ENCODE measurements at places on chromosomes 7 and 10. TPM values are rescaled to one million over a fixed set of nuclear protein-coding genes. Genes with fewer than 3 reads are reported as not detected.
A peak's percentile ranks its signal among the peaks of the same experiment; 100 is the strongest.

GRCh38 chr10:5147255-5147980 lies 37.5 kb downstream of the AKR1C8 start:
- no peaks in the 10 kb centered on the region for H3K36me3 ChIP-seq
- no peaks in the 10 kb centered on the region for H3K4me1 ChIP-seq
- DNase-seq: no peak
- H3K4me3 ChIP-seq: no peak overlapping the region
- H3K27me3 ChIP-seq: no peaks in the 10 kb centered on the region

DNA sequence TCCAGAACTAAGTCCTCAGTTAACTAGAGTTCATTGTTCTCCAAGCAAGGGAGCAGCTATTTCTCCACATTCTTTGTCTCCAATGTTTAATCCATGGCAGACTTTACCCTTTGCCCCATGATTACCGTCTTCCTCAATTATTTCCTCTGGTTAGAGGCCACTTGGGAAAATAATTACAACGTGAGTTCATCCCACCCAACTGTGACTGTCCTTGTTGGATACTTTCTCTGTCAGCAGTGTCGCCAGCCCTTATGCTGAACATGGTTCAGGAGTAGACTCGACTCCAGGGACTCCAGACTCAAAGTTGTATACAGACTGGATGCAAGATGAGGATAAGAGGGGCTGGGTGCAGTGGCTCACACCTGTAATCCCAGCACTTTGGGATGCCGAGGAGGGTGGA lies 17.1 kb upstream of the SEPHS1 start:
- no peak overlapping the region for H3K27ac ChIP-seq
- DNase-seq: no peak
- no peaks in the 10 kb centered on the region for H3K4me1 ChIP-seq
- no peaks in the 10 kb centered on the region for H3K27me3 ChIP-seq

GRCh38 chr10:25393621-25394020 lies 218.8 kb downstream of the GPR158 start:
- no peak overlapping the region for H3K4me3 ChIP-seq
- no peak overlapping the region for H3K27ac ChIP-seq
- no peak for DNase-seq
- no peaks in the 10 kb centered on the region for H3K36me3 ChIP-seq
- H3K4me1 ChIP-seq: no peaks in the 10 kb centered on the region

DNA sequence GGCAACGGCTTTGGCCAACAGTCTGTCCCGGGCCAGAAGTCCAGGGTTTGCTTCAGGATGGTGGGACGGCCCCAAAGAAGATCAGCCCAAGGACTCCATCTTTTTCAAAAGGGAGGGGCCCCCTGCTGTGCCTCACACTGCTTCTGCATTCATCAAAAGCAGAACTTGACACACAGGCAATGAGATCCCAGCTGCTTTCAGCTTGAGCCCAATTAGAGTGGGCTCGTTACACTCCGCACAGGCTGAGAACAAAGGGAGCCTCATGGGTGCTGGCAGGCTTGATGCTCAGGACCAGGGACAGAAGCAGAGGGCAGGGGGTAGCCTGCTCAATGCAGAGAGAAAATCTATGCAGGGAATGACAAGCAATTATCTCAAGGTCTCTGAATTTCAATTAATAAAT lies 45.5 kb downstream of the VOPP1 start:
- H3K4me3 ChIP-seq: no peak overlapping the region
- no peak overlapping the region for H3K27ac ChIP-seq
- no peaks in the 10 kb centered on the region for H3K4me1 ChIP-seq
- H3K27me3 ChIP-seq: no peaks in the 10 kb centered on the region

DNA sequence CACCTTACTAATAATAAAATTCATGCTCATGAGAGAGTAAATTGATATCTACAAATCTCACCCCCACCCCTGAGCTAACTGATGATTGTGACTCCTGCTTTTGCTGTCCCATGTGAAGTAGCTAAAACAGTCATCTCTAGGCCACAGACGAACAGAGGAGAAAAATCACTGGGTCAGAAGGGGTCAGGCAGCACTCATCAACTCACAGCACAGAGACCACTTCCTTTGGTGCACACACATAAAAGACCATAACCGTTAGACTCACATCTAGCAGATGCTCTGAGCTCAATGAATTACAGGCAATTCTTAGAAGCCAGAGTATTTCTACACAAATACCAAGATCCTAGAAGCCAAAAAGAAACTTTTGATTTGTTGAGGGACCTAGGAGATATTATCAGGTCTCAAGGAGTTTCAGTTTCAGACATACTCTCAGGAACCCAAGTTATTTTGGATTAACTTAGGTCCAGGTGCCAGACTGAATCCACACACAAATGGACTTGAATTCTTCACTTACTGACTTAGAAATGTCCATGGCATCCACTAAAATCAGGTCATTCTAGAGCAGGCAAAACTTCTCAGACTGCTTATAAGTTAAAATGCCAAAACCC lies 65.0 kb upstream of the TES start:
- no peak for DNase-seq
- H3K36me3 ChIP-seq: no peaks in the 10 kb centered on the region
- no peaks in the 10 kb centered on the region for H3K27me3 ChIP-seq
- no peak overlapping the region for H3K27ac ChIP-seq
- H3K4me3 ChIP-seq: no peak overlapping the region
- H3K4me1 ChIP-seq: no peaks in the 10 kb centered on the region

GRCh38 chr7:133859871-133860450 lies 267.2 kb upstream of the LRGUK start:
- no peaks in the 10 kb centered on the region for H3K27me3 ChIP-seq
- H3K27ac ChIP-seq: no peak overlapping the region
- H3K36me3 ChIP-seq: no peaks in the 10 kb centered on the region
- DNase-seq: no peak
- H3K4me1 ChIP-seq: no peaks in the 10 kb centered on the region

GRCh38 chr7:143040209-143040715 lies 11.9 kb upstream of the OR6V1 start:
- no peaks in the 10 kb centered on the region for H3K27me3 ChIP-seq
- no peak overlapping the region for H3K27ac ChIP-seq
- H3K4me1 ChIP-seq: no peaks in the 10 kb centered on the region
- no peak for DNase-seq

- no peaks in the 10 kb centered on the region for H3K4me1 ChIP-seq
- H3K27me3 ChIP-seq: no peaks in the 10 kb centered on the region
- no peak for DNase-seq
- no peak overlapping the region for H3K4me3 ChIP-seq
- H3K27ac ChIP-seq: no peak overlapping the region
- no peaks in the 10 kb centered on the region for H3K36me3 ChIP-seq
Observed at GRCh38 chr7:16923019-16923418, 41.2 kb upstream of the AGR3 start.

DNA sequence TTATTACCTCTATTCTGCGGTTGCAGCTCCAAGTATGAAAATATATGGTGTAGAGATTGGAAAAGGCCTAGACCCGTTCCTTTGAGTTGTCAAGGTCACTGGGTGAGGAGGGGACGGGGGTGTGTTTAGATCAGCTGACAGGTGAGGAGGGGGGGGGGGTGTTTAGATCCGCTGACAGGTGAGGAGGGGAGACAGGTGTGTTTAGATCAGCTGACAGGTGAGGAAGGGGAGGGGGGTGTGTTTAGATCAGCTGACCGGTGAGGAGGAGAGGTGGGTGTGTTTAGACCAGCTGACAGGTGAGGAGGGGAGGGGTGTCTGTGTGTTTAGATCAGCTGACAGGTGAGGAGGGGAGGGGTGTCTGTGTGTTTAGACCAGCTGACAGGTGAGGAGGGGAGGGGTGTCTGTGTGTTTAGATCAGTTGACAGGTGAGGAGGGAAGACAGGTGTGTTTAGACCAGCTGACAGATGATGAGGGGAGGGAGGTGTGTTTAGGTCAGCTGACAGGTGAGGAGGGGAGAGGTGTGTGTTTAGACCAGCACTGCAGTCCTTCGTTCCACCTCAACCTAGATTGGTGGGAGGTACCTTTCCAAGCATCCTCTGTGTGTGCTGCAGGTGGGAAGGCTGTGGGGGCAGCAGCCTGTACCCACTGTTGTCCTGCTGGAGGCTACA lies 655.0 kb upstream of the ADARB2 start:
- no peaks in the 10 kb centered on the region for H3K36me3 ChIP-seq
- no peak for DNase-seq
- H3K27ac ChIP-seq: no peak overlapping the region
- H3K4me1 ChIP-seq: no peaks in the 10 kb centered on the region
- H3K27me3 ChIP-seq: no peaks in the 10 kb centered on the region

DNA sequence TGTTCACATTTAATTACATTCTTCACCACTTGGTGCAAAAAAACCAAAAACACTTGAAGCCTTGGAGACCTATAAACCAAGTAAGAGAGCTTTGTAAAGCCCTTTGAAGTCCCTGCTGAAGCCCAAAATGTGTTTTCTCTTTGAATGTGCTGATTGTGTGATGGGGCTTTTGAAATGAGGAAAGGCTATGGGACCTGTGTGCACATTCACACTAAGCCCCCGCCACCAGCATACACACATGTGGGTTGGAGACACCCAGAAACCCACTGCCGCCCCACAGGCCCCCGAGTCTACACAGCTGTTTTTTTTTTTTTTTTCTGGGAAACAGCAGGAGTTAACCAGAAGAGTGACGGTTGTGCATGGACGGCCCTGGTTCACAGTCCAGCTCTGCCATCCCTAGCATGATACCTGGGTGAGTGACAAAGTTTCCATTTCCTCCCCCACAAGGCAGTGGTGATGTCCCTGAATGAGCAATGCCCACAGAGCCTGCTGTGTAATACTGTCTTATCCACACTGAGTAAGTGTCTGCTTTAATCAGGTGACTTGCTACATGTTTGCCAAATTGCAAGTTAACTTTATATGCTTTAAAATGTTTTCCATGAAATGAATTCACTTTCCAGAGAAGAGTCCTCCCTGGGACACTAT lies 154.6 kb upstream of the GDF10 start:
- H3K36me3 ChIP-seq: no peaks in the 10 kb centered on the region
- H3K27me3 ChIP-seq: no peaks in the 10 kb centered on the region
- no peak overlapping the region for H3K27ac ChIP-seq

- no peaks in the 10 kb centered on the region for H3K4me1 ChIP-seq
- peak overlapping the region; percentile 20 for H3K27ac ChIP-seq
- H3K27me3 ChIP-seq: no peaks in the 10 kb centered on the region
- no peak overlapping the region for H3K4me3 ChIP-seq
- no peak for DNase-seq
Observed at GRCh38 chr10:3126741-3127346, 45.7 kb downstream of the PITRM1 start.

DNA sequence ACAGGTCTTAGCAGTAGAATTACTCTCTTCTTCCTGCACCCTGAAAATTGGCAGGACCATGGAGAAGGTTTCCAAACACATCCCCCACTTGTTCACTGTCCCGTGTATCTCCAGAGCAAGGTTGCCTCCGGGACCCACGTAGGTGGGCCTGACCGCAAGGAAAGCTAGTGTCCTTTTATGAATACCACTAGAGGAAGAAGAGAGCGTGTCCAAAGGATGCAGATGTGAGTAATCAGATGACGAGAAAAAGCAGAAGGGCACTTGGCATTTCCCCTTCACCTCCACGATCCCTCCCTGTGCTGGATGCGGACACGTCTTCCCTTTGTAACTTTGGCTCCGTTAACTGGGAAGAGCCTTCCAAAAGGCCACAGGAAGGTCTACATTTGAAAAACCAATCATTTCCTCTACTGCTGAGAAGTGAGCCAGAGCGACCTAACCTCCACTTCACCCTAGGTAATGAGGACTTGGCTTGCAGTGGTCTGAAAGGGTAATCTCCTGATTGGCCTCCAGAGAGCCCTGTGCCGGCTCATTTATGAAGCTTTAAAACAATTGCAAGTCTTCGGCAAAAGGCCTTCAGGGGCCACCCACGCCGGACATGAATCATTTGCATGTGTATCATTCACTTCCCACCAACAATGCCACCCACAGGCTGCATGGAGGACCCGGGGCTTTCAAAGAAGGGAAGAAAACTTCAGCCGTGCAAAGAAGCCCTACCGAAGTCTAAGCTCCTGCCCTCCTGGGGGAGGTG lies 55.4 kb downstream of the LYZL1 start:
- H3K27ac ChIP-seq: no peak overlapping the region
- no peaks in the 10 kb centered on the region for H3K36me3 ChIP-seq
- DNase-seq: no peak

- no peaks in the 10 kb centered on the region for H3K4me1 ChIP-seq
- H3K27me3 ChIP-seq: no peaks in the 10 kb centered on the region
- no peaks in the 10 kb centered on the region for H3K36me3 ChIP-seq
- no peak for DNase-seq
- no peak overlapping the region for H3K27ac ChIP-seq
Observed at GRCh38 chr7:26388256-26388655, 96.6 kb downstream of the SNX10 start.

DNA sequence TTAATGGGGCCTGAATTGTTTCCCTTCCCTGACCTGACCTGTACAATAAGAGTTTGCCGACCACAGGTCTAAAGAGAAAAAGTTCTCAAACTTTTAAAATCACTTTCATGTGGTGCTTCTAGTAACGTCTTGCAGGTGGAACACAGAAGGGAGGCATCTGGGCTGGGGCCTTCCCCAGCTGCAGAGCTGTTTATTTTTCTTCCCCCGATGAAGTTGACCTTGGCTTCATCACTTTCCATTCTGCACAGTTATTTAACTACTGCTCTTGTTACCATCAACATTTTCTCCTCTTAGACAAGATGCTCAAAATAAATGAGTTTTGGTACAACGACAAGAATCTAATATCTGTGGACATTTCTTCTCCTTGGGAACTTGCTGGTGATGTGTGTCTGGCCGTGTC lies 181.7 kb downstream of the HERPUD2 start:
- no peak for DNase-seq
- H3K36me3 ChIP-seq: no peaks in the 10 kb centered on the region
- no peak overlapping the region for H3K27ac ChIP-seq
- no peak overlapping the region for H3K4me3 ChIP-seq
- no peaks in the 10 kb centered on the region for H3K27me3 ChIP-seq

- H3K4me1 ChIP-seq: no peaks in the 10 kb centered on the region
- no peak for DNase-seq
- H3K27me3 ChIP-seq: no peaks in the 10 kb centered on the region
- H3K4me3 ChIP-seq: no peak within 1 kb of the TSS
- H3K27ac ChIP-seq: no peak within 1 kb of the TSS
- H3K36me3 ChIP-seq: no peaks in the 10 kb centered on the region
Observed at GRCh38 chr7:99734987-99735386, at the start of gene CYP3A7. CYP3A7 (minus strand) TSS chr7:99735196; CDS start chr7:99735093, 103 bp downstream.

- no peaks in the 10 kb centered on the region for H3K27me3 ChIP-seq
- H3K27ac ChIP-seq: no peak overlapping the region
- peak; percentile 48 for DNase-seq
- H3K4me1 ChIP-seq: no peaks in the 10 kb centered on the region
Observed at GRCh38 chr10:53886325-53887300, 914.4 kb downstream of the PCDH15 start.

GRCh38 chr7:4042402-4043045 lies 639.6 kb upstream of the FOXK1 start:
- H3K27me3 ChIP-seq: no peaks in the 10 kb centered on the region
- no peaks in the 10 kb centered on the region for H3K36me3 ChIP-seq
- no peaks in the 10 kb centered on the region for H3K4me1 ChIP-seq
- H3K27ac ChIP-seq: no peak overlapping the region

GRCh38 chr7:73622527-73622908 lies 1.8 kb downstream of the MLXIPL start:
- no peak overlapping the region for H3K27ac ChIP-seq
- no peaks in the 10 kb centered on the region for H3K36me3 ChIP-seq
- H3K4me1 ChIP-seq: no peaks in the 10 kb centered on the region
- H3K4me3 ChIP-seq: no peak overlapping the region

The PTPRN2 gene
- 55.5 TPM for total RNA-seq

The RAMP3 gene
- total RNA-seq: 43.5 TPM

The SMO gene
- 23.2 TPM for total RNA-seq

The GBX1 gene
- not detected for total RNA-seq

The TIMM23B gene
- 29.9 TPM for total RNA-seq

The CRHR2 gene
- total RNA-seq: not detected

The LIPK gene
- total RNA-seq: not detected

The CNTNAP2 gene
- total RNA-seq: 10.6 TPM

The WASHC2C gene
- total RNA-seq: 37.3 TPM

The TRPV5 gene
- total RNA-seq: not detected
